ENCODE measurements at places on chromosomes 7 and 10.

DNA sequence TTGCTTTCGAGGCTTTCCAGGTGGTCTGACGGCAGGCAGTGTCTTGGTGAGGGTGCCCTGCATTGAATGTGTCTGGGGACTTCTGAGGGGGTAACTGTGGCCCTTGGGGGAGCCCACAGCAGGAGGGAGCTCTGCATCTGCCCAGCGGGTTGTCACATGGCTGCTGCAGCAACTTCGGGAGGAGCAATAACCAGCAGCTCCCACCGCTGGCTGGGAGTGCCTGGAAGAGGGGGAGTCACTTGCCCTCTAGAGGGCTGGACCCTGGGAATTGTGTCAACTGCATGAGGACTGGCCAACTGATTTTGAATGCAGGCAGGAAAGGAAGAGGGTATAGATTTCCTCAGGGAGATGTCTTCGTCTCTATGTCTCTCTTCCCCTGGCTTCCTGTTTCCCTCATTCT is 26.4 kb downstream of the C10orf120 start:
- no peak for DNase-seq

- DNase-seq = no peak
Measured at GRCh38 chr7:19016140-19016539, 101.3 kb downstream of the TWIST1 start.

DNA sequence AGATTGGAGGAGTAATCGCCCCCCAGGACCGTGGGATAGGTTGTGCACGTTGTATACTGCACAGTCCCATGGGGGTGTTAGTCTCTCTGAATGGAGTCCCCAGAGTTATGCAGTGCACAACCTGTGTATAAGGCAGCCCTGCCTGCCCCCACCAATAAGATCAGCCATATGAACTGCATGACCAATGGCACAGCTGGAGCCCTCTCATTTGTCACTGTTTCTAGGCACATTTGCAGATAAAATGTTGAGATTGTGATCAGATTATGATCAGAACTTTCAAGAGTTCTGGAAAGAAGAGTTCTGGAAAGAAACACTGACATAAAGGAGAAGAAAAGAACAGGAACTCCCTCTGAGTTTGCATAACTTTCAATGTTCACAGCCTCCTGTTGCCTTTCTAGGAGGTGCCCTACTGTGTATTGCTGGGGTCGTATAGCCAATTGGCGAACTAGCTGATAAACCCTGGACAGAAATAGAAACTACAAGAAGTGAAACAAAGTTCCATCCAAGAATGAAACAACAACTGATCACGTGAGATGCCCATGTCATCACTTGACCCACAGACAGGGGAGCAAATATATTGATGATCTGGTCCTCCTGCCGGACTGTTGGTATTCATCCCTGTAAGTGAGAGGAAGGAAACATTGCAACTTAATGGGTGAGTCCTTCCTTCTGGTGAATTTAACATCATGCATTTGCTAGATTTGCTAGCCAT is 49.6 kb upstream of the TOMM7 start:
- no peak for DNase-seq

DNA sequence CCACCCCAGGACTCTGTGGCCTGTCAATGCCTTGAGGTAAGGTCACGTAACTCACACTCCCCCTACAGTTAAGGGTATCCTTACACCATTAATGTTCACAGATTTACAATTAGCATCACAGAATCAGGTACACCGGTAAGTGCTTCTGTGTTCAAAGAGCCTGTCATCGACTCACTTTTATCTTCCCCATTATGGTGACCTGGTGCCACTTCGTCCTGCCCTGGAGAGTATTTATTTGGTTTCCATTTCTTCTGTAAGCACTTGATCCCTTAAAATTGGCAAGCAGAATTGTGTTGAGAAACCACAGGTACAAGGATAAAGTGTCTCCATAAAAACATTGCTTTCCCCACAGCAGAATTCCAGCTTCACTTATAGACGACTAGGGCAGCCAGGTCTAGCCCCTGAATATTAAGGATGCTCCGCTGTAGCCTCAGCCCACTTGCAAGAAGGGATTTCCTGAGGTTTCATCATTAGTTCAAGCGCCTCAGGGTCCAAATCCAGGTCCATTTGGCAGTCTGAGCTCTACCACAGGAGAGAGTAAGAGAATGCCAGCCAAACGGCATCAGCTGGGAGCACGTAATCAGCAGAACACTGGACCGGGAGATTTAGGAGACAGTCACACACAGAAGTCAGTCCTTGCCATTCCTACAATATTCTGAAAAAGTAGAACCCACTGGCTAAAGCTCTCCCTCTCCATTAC is 10.1 kb downstream of the ATXN7L1 start:
- no peak for DNase-seq

Data from stimulated activated CD4-positive, alpha-beta T cell treated with anti-CD3 and anti-CD28 coated beads, Interleukin-2, amount 100 ng/mL, for 4 hours (primary cell).